Stromal cell of bone marrow (primary cell): ENCODE measurements at places on chromosomes 4 and X.

DNA sequence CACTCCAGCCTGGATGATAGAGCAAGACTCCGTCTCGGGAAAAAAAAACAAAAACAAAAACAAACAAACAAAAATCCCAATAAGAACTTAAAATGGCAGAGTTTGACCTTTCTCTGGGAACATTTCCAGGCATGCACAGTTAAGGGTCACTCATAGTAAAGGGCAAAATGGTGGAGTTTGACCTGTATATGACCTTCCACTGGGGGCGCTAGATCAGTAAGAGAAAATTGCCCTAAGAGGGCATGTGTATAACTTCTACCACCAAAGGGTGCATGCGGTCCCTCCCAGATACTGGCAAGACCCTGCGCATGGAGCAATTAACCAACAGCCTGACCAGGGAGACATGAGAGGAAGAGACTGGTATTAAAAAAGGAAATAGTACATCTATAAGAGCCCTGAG, 177.2 kb downstream of the MOSPD2 start:
- no peak for DNase-seq

- DNase-seq, result no peak
Observed at GRCh38 chr4:83011689-83012199, 1.1 kb upstream of the LIN54 start.

GRCh38 chrX:80578517-80579105, 158.4 kb downstream of the TENT5D start:
- peak; percentile 3 for DNase-seq

DNA sequence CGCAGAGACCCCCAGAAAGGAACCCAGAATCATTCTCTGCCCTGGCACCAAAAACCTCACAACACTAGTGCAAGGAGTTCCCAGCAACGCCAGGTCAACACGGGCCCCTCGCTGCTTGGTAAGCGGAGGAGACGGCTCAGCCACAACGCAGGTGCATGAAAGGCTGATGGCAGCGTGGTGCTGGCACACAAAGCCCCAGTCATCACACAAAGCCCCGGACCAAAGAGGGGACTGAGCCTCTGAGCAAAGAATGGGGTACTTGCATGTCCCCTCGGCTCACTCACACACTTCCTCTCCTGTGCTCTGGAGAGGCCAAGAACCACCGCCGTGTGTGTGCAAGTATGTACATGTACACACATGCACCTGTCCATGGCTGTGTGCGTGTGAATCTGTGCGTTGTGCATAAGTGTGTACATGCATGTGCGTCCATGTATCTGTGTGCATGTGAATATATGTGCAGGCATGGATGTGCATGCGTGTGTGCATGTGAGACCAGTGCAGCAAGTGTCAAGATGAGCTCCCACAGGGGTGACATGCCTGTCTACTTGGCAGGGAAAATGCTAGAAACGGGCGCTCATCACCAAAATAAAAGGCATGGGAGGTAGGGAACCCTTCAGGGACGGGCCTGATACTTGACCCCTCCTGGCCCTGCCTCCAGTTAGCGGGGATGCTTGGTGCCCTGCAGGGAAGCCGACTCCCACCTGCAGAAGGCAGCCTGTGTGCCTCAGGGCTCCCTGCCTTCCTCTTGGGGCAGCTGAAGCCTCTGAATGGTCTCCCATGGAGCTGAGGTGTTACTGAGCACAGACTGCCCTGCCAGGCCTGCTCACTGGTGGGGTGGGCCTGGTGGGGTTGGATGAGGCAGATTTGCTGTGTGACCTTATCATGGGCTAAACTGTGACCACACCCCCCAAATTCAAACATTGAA, 60.4 kb downstream of the ZFYVE28 start:
- no peak for DNase-seq

DNA sequence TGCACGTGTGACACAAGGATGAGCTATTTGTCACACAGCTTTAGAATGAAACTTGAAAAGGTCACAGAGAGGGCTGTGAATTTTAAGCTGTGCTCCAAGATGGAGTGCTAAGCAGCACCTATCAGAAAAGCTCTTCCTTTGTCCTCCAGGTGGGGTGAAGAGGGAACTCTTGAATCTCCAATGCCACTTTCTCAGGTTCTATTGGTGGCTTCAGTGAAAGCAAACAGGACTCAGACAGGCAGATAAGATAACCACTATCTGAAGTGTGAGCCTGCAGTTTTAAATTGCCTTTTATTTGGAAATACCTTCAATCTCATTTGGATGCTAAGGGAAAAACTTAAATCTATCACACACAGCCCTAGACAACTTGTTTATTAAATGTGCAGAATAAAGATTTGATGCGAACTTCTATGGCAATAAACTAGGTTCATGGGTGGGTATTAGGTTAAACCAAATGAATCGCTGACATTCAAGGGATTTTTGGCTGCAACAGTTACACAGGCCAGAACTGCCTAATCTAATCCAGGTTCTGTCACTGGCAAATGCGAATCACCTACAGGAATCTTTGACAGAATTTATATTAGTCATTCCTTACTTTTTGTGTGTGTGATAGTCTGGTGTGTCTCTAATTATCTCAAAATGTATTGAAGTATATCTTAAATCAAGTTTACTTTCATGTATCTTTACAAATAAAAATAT, 13.6 kb upstream of the PDGFRA start:
- no peak for DNase-seq

DNA sequence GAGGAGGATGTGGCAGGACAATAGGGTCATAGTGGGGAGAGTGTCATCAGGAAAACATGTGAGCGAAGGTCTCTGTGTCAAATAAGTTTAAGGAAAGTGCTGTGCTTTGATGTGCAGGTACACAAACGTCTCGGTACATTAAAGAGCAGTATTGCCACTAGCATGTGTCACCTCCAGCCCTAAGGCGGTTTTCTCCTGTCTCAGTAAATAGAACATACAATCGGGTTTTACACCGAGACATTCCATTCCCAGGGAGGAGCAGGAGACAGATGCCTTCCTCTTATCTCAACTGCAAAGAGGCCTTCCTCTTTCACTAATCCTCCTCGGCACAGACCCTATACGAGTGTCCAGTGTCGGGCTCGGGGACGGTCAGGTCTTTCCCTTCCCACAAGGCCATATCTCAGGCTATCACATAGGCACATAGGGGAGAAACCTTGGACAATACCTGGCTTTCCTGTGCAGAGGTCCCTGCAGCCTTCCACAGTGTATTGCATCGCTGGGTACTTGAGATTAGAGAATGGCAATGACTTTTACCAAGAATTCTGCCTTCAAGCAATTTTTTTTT, 684.5 kb downstream of the PDHA2 start:
- DNase-seq, result no peak

DNA sequence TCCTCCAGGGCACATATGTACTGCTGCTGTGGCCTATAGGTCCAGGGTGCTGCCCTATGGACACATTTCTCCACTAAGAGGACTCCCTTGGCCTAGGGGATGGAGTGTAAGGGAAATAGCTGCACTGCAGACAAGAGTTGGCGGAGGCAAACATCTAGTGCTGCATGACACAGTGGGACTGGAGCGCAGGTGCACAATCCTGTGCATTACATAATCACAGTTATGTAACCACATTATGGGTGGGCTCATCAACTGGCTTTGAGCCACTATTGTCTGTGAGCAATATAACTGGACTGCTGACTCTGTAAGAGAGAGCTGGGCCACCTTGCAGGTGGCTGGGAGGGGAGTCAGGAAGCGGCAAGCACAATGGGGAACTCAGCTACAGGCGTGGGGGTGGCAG, 3.2 kb upstream of the TIGD2 start:
- DNase-seq, result no peak

GRCh38 chr4:154471526-154472331, 19.9 kb downstream of the DCHS2 start:
- DNase-seq, result no peak

GRCh38 chrX:94041881-94042280, 367.9 kb downstream of the FAM133A start:
- DNase-seq, result no peak

DNA sequence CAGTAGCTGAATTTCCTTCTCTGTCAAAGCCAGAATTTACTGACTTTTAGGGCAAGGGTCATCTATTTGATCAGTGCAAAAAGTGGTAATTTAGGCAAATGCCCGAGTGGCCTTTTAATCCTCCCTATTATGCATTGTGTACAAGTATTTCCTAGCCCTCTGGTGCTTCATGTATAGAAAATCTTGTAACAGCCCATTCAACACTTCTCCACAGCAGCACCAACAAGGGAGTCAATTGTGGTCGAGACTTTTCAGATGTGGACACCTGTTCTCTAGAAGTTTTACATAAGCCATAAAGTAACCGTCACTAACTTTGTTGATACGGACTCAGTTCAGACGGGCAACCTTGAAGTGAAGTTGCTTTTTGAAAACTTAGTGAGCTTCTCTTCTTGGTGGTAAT, 50.9 kb upstream of the FHDC1 start:
- no peak for DNase-seq

- no peak for DNase-seq
Observed at GRCh38 chrX:95662200-95662599, 1022.4 kb upstream of the DIAPH2 start.

GRCh38 chrX:31038575-31039326, 33.1 kb downstream of the FTHL17 start:
- DNase-seq, result peak; percentile 15

DNA sequence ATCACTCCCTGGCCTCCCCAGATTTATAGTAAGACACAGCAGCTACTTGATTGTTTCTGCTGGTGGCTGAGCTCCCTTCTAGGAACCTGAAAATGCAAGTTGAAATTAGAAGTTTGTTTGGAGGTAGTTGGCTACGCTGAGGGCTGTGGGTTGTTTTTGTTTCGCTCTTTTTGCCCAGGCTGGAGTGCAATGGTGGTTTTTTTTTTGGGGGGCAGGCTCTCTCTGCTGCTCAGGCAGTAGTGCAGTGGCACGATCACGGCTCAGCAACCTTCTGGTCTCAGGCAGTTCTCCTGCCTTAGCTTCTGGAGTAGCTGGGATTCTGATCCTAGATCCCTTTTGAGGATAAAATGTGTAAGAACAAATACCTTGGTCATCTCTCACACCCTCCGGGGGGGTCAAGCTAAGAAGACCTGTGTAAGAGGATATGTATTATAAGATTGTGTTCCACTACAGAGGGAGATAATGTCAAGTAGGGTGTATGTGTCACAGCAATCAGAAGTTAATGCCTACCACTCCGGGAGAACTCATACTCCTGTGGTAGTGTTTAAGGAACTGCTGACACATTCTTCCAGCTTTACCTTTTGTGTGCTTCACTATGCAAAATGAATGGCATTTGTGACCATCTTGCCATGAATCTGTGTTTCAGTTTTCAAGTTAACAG, 9.7 kb downstream of the JADE1 start:
- DNase-seq, result no peak

DNA sequence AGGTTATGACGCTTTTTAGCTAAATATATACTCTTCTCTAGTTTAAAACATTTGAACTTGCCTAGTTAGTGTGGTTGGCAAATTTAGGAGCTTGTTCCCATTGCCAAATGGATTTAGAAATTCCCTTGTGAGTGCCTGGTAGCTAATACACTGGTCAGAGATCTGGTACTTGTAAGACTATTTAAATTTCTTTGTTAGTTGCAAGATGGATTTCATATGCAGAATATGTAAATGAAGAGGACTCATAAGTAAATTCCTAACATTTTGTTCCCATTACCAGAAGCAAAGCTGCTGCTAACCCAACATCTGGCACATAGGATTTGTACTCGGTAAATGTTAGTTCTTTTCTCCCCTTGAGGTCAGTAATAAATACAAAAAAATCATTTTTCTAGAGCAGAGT, 56.0 kb upstream of the PGK1 start:
- DNase-seq, result no peak

GRCh38 chr4:135256111-135256510, 1054.5 kb upstream of the PABPC4L start:
- no peak for DNase-seq

GRCh38 chr4:77619408-77619807, 13.8 kb downstream of the CXCL13 start:
- peak; percentile 6 for DNase-seq

- no peak for DNase-seq
Observed at GRCh38 chr4:132026816-132027215, 1122.3 kb upstream of the PCDH10 start.

- DNase-seq, result peak; percentile 99
Observed at GRCh38 chr4:95129821-95130311, 372.1 kb downstream of the BMPR1B start.
